ENCODE measurements at places on chromosomes 5 and 9.
A peak's percentile ranks its signal among the peaks of the same experiment; 100 is the strongest.

DNA sequence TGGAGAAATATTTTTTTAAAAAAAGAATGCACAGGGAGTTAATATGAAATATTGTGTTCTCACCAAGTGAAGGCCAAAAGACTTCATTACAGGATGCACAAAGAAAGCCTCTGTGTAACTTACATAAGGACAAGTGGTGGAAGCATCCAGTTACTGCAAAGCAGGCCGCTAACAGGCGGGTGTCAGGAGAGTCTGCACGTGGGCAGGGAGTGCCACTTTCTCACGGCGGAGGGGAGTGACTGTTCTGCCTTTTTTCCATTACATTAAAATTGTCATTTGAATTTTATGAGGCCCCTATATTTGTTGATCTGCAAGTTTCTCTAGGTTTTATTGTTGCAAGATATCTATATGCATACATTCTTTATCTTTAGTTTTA lies 28.1 kb upstream of the SPATA31E1 start:
- DNase-seq = no peak

- DNase-seq = no peak
These were observed 87.3 kb downstream of the CFAP90 start for GRCh38 chr5:7763621-7764072.

GRCh38 chr5:131212471-131213021 lies 41.8 kb downstream of the LYRM7 start:
- DNase-seq = no peak

GRCh38 chr9:120910643-120911042 lies 16.0 kb downstream of the TRAF1 start:
- no peak for DNase-seq

- no peak for DNase-seq
These were observed 3.2 kb upstream of the TENT4A start for GRCh38 chr5:6710070-6710469.

- peak; percentile 48 for DNase-seq
These were observed 12.2 kb downstream of the QSOX2 start for GRCh38 chr9:136233411-136233810.

GRCh38 chr5:41751867-41752266 lies 118.4 kb downstream of the OXCT1 start:
- DNase-seq = no peak

DNA sequence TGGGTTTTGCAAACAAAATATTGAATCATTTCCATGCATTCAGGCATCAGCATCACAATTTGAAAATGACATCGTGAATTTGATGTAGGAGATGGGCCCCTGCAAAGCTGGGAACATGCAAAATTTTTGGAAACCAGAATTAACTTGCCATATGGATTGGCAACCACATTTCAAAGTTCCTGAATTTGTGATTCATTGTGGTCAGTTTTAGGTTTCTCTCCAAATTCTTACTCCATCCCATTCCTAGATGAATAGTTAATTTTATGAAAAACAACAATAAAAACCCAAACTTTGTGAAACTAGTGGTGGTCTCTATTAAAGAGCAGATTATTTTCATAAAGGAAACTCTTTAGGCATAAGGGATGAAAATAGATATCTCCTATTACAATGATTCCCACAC lies 107.8 kb upstream of the SLIT3 start:
- DNase-seq = no peak

- DNase-seq = peak; percentile 81
These were observed 30.8 kb downstream of the ARHGAP26 start for GRCh38 chr5:142800776-142801494.

DNA sequence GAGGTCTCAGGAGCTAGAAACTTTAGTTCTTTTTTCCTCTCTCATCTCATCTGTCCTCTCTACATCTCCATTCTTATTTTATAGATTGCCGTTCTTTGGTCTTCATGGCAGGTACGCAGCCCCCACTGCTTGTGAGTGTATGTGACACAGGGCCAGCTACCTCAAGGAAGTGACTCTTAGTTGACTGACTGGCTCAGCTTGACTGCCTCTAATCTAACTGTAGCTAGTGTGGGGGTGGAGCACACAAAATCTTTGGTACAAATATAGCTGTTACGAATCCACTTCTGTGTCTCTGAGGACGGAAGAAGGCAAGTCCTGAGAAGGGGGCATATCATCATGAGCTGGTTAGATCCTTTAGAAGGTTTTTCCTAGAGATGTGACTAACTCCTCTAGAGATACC lies 19.8 kb upstream of the SPTAN1 start:
- DNase-seq = no peak

- DNase-seq = no peak
These were observed 45.6 kb upstream of the SLC25A51 start for GRCh38 chr9:37949576-37949975.

DNA sequence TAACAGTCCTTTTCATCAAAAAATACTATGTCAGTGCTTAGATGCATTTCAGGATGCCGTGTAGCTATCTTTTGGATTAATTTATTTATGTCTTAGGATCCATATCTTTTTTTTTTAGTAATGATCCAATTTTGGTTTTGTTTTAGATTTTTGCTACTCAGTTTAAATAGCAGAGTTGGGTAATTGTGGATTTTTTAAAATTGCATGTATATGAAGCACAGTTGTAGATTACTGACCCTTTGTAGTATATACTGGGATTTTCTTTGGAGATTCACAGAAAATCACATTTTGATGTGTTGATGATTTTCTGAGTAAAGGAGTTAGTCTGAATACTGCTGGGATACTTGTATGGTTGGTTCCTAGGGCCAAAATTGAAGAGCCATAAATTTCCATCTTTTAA lies 111.8 kb downstream of the NIPBL start:
- no peak for DNase-seq

GRCh38 chr9:79570448-79571308 lies 1.1 kb upstream of the TLE4 start:
- peak; percentile 72 for DNase-seq

DNA sequence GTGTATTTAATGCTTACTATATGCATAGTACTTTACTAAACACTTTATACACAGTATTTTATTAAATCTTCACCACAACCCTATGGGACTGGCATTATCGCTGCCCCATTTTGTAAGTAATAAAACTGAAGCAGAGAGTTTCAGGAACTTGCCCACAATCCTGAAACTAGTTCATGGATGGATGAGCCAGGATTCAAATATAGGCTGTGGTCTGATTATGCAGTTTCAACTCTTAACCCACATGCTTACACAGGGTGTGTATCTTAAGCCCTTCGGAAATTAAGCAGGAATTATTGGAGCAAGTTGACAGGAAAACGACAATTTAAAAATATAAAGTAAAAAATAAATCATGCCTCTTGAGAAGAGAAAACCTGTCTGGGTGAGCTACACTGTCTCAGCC lies 109.0 kb downstream of the ATP10B start:
- no peak for DNase-seq

DNA sequence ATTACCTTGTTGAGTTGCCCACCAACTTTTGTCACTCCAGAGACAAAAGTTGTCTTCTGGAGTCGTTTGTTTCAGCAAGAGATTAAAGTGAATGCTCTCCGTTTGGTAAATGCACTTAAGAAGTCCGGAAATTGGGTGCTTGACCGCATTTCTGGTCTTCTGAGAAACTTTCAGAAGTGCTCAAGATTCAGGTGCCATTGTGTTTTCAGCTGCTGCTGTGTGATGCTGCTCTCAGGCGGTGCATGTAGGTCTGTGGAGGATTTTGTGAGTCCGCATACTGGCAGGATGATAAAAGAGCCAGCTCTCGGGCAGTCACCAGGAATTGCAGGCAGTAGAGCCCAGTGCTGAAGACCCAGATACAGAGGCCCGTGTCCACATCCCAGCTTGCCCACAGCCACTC lies 5.9 kb upstream of the NFIL3 start:
- no peak for DNase-seq

GRCh38 chr5:170293273-170293672 lies 4.3 kb downstream of the LCP2 start:
- peak; percentile 95 for DNase-seq

DNA sequence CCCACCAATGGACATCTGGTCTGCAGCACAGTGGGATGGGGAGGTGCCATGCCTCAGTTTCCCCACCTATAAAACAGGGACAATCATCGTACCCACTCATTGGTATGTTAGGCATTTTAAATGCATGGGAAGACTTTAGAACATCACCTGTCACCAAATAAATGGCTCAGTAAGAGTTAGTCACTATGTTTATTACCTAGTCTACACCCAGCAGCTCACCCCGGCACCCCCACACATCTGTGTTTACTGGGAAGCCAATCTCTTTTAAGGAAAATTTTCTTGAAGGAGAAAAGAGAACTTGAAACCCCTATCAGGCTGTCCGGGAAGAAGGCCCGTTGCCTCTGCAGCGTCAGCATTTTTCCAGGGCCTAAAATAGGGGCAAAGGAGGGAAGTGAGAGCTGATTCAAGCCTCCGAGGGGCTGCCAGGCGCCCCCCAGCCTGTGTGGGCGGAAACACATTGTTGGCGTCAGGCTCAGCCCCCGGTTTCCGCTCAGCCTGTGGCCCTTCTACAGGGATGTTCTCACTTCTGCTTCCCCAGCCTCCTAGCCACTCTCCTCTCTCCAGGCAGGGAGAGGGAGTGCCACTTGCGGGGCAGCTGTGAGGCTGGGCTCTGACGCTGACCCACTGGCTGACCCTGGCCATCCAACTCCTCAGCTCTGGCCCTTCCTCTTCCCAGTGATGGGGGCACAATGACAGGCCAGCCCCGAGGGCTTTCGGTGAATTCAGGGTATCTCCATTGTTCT lies 4.6 kb downstream of the CSF1R start:
- DNase-seq = peak; percentile 38

GRCh38 chr9:116692616-116693015 lies 5.5 kb downstream of the TRIM32 start:
- DNase-seq = no peak

DNA sequence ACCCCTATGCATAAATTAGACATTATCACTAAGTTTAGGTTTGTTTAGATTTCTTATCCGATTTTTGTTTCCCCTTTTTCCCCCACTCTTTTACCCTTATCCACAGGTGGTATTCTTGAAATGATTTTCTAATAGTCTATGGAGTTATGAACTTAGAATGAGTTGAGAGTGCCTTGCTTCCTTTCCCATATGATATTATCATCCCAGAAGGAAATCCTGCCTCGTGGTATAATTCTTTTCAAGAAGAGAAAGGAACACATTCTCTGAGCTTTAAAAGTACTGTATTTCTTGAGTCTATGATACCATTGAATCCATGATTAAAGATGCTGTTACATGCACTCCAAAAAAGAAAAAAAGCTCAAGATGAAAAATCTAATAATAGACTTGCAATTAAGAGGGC lies 76.9 kb upstream of the ADAMTSL1 start:
- no peak for DNase-seq

DNA sequence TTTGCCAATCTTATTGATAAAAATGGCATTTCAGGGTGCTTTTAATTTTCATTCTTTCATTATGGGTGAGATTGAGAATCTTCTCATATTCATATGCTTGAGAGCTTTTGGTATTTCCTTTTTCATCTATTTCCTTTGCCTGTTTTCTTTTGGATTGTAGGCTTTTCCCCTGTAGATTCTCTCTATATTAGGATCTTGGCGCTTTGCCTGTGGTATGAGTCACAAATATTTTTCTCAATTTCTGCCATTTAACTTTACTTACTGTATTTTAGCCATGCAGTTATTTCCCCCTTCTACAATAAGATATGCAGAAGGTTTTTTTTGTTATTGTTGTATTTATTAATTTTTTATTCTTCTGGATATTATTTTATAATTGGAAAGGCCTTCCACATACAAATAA lies 21.5 kb upstream of the KLF9 start:
- DNase-seq = no peak

- no peak for DNase-seq
These were observed 17.3 kb downstream of the CSF1R start for GRCh38 chr5:150068961-150069645.

DNA sequence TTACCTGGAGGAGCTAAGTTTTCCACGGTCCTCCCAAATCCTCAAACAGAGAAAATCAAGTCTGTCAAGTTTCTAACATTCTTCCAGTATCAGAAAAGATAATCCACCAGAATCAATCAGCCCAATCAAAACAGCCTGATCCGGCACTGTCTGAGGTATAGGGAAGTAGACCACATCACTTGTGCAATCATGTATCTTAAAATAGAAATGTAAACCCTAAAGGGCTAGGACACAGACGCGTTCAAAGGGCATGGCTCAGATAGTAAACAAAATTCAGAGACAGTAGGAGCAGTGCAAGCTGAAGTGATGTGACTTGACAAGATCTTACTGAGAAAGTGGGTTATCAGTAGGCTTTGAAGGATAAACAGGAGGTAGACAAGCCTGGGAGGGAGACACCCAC lies 252.4 kb upstream of the DAPK1 start:
- DNase-seq = no peak

DNA sequence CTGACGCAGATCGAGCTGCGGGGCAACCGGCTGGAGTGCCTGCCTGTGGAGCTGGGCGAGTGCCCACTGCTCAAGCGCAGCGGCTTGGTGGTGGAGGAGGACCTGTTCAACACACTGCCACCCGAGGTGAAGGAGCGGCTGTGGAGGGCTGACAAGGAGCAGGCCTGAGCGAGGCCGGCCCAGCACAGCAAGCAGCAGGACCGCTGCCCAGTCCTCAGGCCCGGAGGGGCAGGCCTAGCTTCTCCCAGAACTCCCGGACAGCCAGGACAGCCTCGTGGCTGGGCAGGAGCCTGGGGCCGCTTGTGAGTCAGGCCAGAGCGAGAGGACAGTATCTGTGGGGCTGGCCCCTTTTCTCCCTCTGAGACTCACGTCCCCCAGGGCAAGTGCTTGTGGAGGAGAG lies 4.6 kb upstream of the PHYHD1 start:
- DNase-seq = no peak

DNA sequence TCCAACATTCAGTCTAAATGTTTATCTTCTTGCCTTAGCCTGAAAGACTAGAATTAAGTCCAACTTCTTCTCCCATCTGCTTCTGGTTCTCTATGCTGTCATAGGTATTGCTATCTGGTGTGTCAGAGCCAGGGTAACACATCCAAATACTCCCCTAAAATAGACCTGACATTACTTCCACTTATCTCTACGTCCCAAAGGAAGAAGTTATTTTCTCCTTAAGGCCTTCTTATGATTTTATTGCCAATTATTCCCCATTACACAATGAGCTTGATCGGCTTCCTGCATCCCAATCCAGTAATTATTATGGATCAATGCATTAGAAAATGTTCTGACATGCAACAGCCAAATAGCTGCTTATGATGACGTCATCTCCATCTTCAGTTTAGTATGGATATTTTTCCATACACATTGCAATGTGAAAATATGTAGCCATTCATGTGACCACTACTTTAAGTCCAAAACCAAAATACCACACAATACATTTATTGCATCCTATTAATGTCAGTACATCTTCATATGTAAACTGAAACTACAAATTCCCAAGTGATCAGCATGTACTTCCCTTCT lies 555.5 kb downstream of the MAT2B start:
- no peak for DNase-seq

GRCh38 chr5:11963227-11963626 lies 59.0 kb upstream of the CTNND2 start:
- no peak for DNase-seq

DNA sequence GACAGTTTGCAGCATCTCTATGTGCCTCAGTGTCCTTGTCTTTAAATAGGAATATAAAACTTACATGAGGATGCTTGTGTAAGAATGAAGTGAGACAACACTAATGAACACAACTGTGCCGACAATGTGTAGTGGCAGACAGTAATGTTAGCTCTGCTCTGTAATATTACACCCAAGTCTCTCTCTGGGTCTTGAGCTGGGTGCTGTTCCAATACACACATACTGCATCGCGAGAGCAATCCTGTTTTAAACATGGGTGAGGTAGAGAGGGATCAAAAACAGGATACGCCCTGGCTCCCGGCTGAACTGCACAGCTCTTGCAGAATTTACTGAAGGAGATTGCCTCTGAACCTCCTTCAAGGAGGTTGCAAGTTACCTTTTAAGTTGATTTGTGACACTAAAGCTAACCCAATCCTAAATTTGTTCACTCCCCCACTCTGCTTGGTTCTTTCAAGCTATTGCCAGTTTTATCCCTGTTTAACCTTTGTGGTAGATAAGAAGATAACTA lies 155.2 kb upstream of the ISL1 start:
- no peak for DNase-seq
